ENCODE measurements at places on chromosomes 1 and 21.

DNA sequence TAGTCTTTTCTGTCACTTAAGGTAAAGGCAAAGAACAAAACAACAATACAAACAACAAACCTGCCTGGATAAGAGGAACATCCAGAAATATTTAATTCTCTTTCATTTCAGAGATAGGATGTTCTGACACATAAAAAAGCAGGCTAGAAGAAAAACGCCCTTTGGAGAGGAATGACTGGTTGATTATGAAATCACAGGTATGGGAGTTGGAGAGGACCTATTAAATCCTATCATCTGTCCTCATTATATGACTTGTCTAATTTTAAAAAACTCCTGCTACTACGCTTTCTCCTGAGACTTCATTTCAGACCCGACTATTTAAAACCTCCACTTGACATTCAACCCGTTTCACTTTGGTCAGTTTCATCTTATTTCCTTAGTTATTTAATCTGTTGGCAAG, 54.1 kb downstream of the TMPRSS15 start:
- no peak for DNase-seq

GRCh38 chr1:245437369-245438062, 282.7 kb downstream of the KIF26B start:
- DNase-seq: no peak

DNA sequence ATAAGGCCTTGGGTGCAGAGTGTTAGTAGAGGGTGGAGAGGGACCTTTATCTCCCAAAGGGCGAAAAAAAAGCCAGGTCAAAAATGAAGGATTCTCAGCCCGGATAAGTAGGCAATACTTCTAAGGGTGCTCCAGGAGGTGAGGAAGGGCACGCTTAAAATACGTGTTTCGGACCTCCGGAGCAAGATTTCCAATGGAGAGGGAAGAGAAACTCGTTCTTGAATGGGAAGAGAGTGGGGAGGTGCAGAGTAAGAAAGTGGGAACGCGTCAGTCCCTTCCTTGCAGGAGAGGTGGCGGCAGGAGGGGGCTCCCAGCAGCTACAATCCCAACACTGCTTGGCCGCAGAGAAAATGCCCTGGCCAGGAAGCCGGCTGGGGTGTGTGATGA, 581 bp downstream of the EFCAB14 start:
- DNase-seq: no peak

GRCh38 chr1:62128745-62129144, 65.9 kb upstream of the L1TD1 start:
- no peak for DNase-seq

GRCh38 chr1:94069919-94070285, 51.0 kb downstream of the ABCA4 start:
- no peak for DNase-seq

DNA sequence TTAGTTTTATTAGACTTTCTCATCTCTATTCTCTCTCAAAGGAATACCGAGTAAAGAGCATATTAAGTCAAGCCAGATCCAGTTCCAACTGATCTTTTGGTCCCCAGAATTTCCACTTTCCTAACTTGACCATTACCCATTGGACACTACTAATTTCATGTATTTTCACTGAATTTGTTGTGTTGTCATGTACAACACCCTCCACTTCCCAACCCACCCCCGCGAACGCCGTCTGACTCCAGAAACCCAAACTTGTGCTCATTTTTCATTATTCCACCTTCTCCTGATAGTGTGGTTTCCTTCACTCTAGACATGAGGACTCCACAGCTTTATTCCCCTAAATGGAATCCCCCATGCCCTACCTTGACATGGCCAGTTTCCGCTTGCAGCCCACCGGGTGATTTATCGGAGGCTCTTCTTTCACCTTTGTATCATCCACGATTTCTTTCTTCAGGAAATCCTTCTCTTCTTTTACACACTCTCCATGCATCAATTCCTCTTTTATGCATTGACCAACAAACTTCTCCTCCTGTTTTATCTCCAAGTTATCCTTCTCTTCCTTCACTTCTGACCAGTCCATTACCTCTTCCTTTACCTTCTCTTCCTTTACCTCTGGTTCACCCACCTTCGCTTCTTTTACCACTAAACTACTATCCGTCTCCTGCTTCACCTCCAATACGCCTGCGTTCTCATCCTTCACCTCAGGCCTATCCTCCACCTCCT, 805 bp downstream of the ZNHIT6 start:
- DNase-seq: no peak

GRCh38 chr1:199742547-199742946, 285.0 kb upstream of the NR5A2 start:
- DNase-seq: no peak

GRCh38 chr1:7929637-7930036, 11.0 kb downstream of the TNFRSF9 start:
- DNase-seq: no peak

GRCh38 chr1:30111431-30111830, 612.0 kb downstream of the MATN1 start:
- DNase-seq: no peak

DNA sequence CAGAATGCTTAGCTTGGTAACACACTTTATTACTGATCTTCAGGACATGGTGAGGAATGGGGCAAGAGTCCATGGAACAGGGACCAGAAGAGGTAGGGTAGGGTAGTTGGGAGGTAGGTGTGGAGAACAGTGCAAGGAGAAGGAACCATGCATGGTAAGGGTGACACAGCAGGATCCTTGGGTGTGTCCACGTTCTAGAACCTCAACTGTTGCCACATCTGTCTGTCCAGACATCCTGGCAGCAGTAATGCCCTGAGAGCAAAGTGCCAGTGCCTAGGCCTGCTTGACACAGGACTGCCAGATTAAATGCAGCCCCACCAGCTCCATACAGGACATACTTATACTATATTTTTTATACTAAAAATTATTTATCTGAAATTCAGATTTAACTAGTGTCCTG, 13.9 kb downstream of the DMAP1 start:
- DNase-seq: no peak

- no peak for DNase-seq
Measured at GRCh38 chr1:226108935-226109828, 46.7 kb downstream of the H3-3A start.

- no peak for DNase-seq
Measured at GRCh38 chr1:161953256-161953920, 70.3 kb downstream of the OLFML2B start.
